ENCODE measurements at places on chromosomes 12 and 14.

DNA sequence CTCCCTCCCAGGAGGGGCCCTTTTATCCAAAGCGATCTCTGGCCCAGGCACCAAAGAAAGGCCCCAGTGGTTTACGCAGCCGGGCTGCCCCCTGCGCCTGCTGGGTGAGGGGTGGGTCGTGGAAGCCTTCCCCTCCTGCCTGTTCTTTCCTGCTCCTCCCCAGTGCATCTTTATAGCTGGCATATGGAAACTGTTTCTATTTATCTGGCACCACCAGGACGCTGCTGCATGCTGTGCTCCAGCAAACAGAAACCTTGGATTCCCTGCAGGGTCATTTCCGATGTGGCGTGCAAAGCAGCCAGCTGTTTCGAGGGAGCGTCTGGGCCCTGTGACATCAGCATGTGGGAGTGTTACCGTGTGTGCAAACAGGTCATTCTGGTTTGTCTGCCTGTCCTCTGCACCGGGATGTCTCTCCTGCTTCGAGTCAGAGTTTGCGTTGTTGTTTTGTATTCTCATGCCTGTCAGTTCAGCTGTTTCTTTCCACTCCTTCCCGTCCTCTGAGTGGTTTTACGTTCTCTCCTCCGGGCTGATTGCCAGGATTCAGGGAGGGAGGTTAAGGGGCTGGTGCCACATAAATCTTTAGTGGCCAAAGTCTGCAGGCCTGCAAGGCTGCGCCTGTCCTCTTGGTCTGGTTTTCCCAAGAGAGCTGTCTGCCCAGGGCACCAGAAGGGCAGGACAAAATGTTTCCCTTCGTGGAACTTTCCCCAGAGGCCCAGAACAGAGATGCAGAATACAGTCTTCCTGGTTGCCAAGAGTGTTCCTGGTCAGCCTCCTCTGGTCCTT is 24.6 kb downstream of the TPCN1 start:
- no peak for DNase-seq

- DNase-seq: no peak
These were observed 1.1 kb downstream of the TPI1 start for GRCh38 chr12:6868211-6869048.

- no peak for DNase-seq
These were observed 195.1 kb upstream of the RTL1 start for GRCh38 chr14:101098641-101099040.

- DNase-seq: no peak
These were observed 25.6 kb upstream of the PCNX1 start for GRCh38 chr14:70881549-70882177.

- no peak for DNase-seq
These were observed 1.2 kb downstream of the TTC7B start for GRCh38 chr14:90814806-90815571.

GRCh38 chr12:78490861-78491260 is 373.7 kb upstream of the SYT1 start:
- no peak for DNase-seq

DNA sequence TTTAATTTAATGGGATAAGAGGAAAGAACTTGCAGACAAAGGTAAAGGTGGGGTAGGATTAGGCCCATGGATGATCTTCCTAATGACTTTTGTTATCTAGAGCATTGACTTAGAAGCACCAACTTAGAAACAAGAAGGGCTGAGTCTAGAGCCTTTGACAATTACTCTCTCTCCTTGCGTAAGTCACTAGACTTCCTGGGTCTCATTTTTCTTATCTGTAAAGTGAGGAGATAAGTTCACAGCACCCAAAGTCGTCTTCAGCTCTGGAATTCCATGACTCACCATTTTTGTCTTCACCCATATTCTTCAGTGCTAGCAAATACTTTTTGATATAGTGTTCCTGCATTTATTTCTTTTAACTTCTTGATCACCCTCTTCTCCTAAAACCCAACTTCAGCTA is 75.7 kb downstream of the SSPN start:
- DNase-seq: no peak

DNA sequence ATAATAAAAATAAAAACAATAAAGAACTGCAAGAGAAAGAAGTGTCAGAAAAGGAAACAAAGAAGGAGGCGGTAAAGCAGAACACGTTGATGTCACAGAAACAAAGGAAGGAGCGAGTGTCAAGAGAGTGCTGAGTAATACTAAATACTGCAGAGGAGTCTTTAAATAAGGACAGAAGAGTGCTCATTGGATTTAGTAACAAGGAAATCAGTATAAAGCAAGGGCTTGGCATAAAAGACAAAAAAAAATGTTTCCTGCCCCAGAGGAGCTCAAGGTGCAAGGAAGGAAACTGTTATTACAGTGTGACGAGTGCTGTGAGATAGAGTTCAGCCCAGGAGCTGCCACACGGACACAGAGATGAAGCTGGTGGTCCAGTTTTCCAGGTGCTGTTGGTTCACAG is 8.4 kb upstream of the TUBA1A start:
- DNase-seq: no peak

All from stimulated activated CD4-positive, alpha-beta T cell treated with anti-CD3 and anti-CD28 coated beads, TNF-alpha, amount 100 ng/mL, for 4 hours (primary cell).